ENCODE measurements at places on chromosomes 13 and 19. TPM values are rescaled to one million over a fixed set of nuclear protein-coding genes. Genes with fewer than 3 reads are reported as not detected.

Gene C19orf38
- not detected for total RNA-seq

Gene LPAR6
- total RNA-seq: 14.2 TPM

Gene ZNF708
- total RNA-seq: 4.6 TPM

Gene PLPPR3
- total RNA-seq: not detected

Gene EID2B
- 4.5 TPM for total RNA-seq

Gene SIGLEC8
- not detected for total RNA-seq

Gene NCR1
- total RNA-seq: not detected

Gene PRR36
- total RNA-seq: not detected

Gene ANKRD24
- total RNA-seq: 1.2 TPM

Gene CEACAM6
- total RNA-seq: not detected

Gene DHDH
- total RNA-seq: not detected

Gene MAMSTR
- 1.2 TPM for total RNA-seq

Gene USF2
- 50.4 TPM for total RNA-seq

Gene GJB2
- total RNA-seq: not detected

Gene MEIS3
- total RNA-seq: 99.3 TPM

Gene KCTD4
- not detected for total RNA-seq

Gene MAP3K10
- total RNA-seq: 12.7 TPM

Gene TSKS
- total RNA-seq: not detected

Gene SIGLEC5
- total RNA-seq: not detected

Gene MTMR6
- total RNA-seq: 30.4 TPM

Gene ZNF534
- not detected for total RNA-seq

Gene CGB8
- not detected for total RNA-seq

Gene PTGER1
- total RNA-seq: 5.2 TPM

Gene PRSS57
- total RNA-seq: not detected

Gene ZNF433
- total RNA-seq: 6.5 TPM

Gene HSH2D
- not detected for total RNA-seq

Gene CABP5
- not detected for total RNA-seq

Gene ZGLP1
- total RNA-seq: 0.22 TPM

Gene CFD
- total RNA-seq: 7.1 TPM

Gene DDA1
- total RNA-seq: 16.2 TPM

Gene ADM5
- total RNA-seq: 0.66 TPM

Gene WDR87
- not detected for total RNA-seq

Gene GJB6
- not detected for total RNA-seq

Gene ZNF578
- total RNA-seq: 3.5 TPM

Gene LILRB2
- not detected for total RNA-seq

Gene TNFSF11
- total RNA-seq: not detected

Gene NPAS1
- total RNA-seq: 0.50 TPM

Gene NPHS1
- under 0.01 TPM for total RNA-seq

Gene CCL25
- not detected for total RNA-seq
